Muscle of back (tissue), 13 donors: ENCODE measurements at places on chromosomes 1 and 21.

- DNase-seq: no peak
These were observed 14.1 kb downstream of the ALPL start for GRCh38 chr1:21523297-21523813.

- DNase-seq: no peak
These were observed 20.8 kb downstream of the ATP1B1 start for GRCh38 chr1:169127305-169127704.

DNA sequence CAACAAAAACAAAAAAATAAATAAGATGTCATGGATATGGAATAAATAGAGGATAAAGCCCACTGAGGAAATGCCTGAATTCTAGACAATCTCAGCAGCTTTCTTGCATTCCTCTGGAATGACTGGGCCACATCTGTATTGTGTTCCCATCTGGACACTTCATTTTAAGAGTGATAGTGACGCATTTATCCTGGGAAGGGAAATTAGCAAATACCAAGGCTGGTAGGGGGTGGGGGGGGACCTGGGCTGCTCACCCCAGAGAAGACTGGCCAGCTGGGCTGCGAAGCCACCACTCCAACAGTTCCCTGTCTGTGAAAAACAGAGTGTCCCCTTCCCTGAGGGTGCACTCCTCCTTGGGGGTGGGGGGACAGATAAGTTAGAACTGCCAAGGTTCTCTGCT is 106.3 kb downstream of the HIVEP3 start:
- no peak for DNase-seq

DNA sequence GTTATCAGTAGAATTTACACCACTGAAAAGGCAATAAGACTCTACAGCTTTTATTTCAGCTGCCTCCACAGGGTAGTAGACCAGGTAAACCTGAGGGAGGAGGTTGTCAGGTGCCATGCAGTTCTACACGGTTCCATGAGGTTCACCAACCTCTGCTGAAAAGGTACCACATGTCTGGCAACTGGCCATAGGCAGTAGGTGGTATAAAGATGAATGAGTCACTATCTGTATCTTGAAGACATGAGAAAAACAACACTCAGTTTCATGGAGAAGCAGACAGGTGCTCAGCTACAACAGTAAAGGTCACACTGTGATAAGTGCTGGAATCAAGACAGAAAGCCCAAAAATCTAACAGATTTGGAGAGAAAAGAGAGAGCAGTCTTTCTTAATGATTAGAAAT is 145.4 kb downstream of the PTGER3 start:
- no peak for DNase-seq

GRCh38 chr1:6288026-6288425 is 27.1 kb upstream of the GPR153 start:
- DNase-seq: no peak

- no peak for DNase-seq
These were observed 57.8 kb downstream of the ESRRG start for GRCh38 chr1:216665406-216665805.

GRCh38 chr1:39003794-39004193 is 12.7 kb downstream of the AKIRIN1 start:
- DNase-seq: no peak

- no peak for DNase-seq
These were observed 3.5 kb upstream of the TMCO2 start for GRCh38 chr1:40244138-40244744.

DNA sequence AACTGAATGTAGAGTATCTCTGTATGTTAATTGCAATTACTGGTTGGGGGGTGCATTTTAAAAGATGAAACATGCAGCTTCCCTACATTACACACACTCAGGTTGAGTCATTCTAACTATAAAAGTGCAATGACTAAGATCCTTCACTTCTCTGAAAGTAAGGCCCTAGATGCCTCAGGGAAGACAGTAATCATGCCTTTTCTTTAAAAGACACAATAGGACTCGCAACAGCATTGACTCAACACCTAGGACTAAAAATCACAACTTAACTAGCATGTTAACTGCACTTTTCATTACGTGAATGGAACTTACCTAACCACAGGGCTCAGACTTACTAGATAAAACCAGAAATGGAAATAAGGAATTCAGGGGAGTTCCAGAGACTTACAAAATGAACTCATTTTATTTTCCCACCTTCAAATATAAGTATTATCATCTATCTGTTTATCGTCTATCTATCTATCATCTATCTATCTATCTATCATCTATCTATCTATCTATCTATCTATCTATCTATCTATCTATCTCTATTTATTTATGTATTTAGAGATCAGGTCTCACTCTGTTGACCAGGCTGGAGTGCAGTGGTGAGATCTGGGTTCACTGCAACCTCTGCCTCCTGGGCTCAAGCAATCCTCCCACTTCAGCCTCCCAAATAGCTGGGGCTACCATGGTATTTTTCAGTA is 47.8 kb downstream of the CHML start:
- no peak for DNase-seq
